NB4 (cell line): ENCODE measurements at places on chromosomes 5 and 9.

DNA sequence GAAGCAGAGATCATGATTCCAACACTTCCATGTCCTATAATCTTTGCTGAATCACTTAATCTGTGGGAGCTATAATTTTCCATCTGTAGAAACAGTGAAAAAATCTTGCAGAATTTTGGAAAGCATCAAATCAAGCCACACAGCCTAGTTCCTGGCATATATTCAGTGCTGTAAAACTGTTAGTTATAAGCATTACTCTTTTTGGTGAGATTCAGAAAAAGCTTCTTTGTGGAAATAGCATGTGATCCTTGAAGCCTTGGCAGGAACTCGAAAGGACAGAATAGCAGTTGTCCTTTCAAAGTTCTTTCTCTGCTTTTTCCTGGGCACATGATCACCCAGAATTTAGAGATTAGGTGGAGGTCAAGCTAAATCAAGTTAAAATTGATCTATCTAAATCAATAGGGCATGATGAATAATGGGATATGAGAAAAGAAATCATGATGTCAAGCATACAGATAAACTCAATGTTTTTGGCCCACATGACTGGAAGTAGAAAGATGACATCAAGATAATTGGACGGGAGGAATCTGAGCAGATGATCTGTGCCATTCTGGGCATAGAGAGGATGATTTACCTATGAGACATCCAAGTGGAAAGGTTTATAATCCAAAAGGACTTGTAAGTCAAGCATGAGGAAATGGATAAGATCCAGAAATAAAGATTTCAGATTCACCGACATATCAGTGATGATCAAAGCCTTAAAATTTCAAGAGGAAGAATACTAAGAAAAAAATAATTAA lies 73.1 kb downstream of the TMEM232 start:
- DNase-seq, result no peak

- peak; percentile 52 for DNase-seq
These were observed 76.1 kb downstream of the SHB start for GRCh38 chr9:37992924-37993349.

GRCh38 chr9:116008278-116008677 lies 145.3 kb upstream of the PAPPA start:
- no peak for DNase-seq

DNA sequence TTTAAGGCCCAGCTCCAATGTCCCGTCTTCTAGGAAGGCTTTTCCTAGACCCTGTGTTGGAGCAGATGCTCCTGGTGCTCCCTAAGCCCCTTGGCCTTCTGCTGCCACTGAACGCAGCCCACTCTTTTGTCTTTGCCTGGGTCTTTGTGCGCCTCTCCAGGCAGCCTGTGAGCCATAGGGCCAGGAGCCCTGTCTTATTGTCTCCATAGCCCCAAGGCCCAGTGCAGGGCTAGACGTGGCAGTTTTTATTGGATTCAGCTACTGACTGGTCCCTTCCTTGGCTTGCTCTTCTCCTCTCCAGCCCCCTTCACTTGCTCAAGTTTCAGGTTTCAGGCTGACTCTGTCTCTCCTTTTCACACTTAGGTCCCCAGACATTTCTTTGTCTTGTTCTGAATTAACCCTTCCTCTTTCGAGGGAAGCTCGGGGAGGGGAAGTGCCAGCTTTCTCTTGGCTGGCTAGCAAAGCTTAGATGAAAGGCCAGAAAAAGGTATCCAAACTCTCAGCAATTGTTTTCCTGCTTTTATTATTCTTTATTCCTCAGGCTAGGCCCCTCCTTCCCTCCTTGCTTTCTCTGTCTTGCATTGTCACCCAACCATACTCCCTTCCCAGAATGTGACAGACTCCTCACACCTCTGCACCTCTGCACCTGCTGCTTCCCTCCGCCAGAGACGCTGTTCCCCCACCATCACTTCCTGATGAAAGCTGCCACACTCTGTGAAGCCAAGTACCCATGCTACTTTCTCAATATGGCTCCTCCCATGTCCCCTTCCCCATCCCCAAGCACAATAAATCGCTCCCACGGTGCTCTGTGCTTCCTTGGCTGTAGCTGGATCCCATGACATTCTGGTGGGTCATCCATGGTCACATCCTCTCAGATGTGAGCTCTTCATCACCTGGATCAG lies 101.6 kb upstream of the CPEB4 start:
- peak; percentile 66 for DNase-seq

DNA sequence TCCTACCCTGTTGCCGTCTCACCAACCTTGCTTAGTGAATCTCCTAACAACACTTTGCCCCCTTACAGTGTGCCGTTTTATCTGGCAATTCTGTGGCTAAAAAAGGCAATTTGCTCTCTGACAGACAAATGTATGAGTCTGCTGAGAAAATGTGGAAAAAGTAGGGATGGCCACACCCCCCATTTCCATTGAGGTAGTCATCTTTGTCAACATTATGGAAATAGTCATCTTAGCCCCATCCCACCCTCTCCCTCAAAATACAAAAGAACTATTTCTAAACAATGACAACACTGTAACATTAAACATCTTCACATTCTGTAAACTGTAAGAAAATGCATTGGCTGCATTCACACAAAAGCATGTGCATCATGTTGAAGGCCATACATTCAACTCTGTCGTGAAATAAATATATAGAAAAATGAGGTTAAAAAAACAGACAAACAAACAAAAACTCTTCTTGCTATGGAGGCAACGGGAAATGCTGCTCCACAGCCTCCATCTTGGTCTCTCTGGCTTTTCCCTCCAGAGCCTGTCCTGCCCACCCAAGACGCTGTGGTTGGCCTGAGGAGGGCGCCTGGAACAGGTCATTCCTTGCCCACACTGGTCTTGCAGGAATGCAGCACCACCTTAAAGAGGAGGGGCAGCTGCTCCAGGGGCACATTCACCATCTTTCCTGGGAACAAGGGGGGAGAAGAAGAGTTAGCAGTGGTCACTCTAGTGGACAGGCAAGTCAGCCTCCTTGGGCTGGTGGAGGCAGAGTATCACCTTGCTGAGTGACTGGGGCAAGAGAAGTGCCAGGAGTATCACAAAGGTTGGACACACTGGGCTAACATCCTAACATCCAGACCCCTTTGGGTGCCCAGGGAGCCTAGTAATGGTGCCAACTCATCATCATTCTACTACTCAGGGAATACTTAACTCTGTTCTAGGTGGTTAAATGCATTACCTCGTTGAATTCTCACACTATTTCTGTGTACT lies 15.2 kb upstream of the NR5A1 start:
- DNase-seq, result no peak

DNA sequence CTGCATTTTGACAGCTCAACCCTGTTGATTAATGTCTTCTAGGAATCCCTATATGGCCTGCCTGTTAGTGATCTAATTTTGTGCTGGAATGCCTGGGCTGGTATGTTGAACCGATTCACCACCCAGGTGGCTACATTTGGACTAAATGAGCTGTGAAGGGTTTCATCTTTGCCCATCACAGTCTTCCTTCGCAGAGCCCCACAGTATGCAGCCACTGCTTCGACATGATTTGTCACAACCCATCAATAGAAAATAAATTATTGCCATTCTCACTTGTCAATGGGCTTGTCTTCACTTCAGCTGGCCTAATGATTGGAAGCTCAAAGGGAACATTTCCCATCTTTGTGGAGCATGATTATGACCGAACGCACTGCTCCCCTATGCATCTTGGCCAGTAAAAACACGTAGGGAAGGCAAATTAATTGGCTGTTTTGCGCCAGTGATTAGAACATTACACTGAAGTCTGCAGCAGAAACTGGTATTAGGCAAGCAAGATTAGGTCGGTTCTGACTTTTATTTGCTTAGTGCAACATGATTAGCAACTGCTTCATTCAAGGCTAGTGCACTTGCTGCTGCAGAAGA lies 408.5 kb downstream of the KIAA0825 start:
- no peak for DNase-seq

- no peak for DNase-seq
These were observed 202.6 kb downstream of the PIK3R1 start for GRCh38 chr5:68418201-68418600.

GRCh38 chr9:93223260-93224180 lies 39.6 kb downstream of the WNK2 start:
- DNase-seq, result no peak

DNA sequence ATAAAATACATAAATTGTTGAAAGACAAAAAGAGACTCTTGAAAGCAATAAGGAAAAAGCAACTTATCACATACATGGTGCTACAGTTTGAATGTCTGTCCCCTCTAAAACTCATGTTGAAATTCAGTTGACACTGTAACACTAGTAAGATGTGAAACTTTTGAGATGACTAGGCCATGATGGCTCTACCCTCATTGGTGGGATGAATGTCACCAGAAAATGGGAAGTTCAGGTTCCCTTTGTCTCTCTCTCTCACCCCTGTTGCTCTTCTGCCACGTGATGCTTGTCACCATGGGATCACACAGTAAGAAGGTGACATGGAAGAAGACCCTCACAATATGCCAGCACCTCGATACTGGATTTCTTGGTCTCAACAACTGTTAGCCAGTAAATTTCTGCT lies 50.3 kb upstream of the SPTLC1 start:
- DNase-seq, result peak; percentile 19

GRCh38 chr5:32278406-32278805 lies 34.3 kb downstream of the MTMR12 start:
- DNase-seq, result peak; percentile 59

- DNase-seq, result no peak
These were observed 127.0 kb downstream of the ADAMTS12 start for GRCh38 chr5:33764786-33765185.

DNA sequence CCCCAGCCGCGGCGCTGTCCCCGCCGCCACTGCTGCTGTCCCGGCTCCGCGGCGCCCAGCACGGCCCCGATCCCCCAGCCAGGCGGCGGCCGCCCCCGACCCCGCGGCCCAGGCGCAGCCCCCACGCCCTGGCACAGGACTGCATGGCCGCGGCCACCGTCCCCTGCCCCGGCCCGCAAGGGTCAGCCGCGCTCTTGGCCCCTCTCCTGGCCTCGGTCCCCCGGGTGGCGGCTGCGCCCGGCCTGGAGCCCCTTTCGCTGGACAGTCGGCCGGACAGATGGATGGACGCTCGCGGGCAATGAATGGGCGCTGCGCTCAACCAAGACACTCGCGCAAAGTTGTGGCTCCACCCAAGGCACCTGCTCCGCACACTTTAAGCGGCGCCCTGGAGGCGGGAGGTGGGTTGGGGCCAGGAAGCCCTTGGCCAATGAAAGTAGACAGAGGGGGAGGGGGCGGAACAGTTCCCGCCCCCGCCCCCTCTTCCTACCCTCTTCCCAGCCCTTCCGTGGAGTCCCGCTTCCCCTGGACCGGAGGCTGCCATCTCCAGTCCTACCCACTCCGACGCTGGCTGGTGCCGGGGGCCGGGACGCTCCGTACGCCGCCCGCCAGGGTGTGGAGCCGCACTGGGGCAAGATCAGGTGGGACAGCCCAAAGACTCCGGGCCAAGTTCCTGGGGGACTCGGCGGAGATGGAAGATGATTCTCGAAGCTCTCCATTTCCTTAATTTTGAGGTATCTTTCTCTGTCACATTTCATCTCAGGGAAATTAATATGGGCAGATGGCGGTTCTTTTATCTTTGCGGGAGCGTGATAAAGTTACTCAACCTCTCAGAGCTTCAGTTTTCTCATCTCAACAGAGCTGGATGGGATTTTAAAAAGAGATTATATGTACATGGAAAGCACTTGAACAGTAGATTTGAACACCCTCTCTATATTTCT lies at the start of gene GLDC:
GLDC (minus strand) TSS at position 375 of the 938 bp plus-strand sequence; CDS start at position 145, 230 bp downstream.
- no peak for DNase-seq

DNA sequence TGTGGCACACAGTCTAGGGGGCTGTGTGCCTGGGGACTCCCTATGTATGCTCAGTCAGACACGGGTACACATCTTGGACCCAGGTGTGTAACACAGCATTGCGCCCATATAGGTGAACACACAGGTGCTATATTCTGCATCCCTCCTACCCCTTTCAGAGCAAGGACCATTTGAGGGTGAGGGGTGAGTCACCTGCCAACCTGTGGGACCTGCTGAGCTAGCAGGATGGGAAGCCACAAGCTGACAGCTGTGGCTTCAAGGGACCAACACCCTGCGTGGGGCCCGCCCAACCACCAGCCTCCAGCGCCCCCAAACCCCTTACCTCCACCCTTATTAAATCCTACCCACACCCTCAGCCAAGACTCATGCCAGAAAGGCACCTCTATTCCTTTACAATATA lies 14.6 kb upstream of the AQP7 start:
- DNase-seq, result peak; percentile 4

DNA sequence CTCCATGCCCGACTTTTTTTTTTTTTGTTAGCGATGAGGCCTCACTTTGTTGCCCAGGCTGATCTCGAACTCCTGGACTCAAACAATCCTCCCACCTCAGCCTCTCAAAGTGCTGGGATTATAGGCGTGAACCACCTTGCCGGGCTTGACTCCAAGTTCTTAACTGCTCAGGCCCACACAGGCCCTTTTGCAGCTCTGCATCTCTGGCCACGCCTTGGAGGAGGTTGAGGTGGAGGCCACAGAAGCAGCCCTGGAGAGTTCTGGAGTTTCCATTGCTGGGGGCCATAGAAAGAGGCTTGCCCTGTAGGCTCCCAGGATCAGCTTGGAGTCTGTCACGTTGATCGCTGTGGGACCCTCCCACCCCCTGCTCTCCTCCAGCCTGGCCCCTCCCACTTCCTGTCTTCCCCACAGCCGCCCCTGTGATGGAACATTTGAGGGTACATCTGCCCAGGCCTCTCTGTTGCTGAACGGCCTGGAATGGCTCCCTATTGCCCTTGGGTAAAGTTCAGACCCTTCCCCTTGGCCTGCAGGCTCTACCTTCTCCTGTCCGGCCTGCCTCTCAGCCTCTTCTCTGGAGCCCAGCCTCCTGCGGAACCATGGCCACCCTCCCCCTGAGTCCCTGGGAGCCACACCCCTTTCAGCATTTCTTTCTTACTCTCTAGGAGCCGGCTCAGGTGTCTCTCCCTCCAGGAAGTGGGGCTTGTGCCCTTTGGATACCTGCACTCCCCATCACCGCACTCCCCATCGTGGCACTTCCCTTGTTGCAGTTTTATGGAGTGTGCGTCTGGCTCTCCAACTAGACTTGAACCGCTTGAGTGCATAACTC lies 30.4 kb upstream of the IER5L start:
- DNase-seq, result peak; percentile 33

DNA sequence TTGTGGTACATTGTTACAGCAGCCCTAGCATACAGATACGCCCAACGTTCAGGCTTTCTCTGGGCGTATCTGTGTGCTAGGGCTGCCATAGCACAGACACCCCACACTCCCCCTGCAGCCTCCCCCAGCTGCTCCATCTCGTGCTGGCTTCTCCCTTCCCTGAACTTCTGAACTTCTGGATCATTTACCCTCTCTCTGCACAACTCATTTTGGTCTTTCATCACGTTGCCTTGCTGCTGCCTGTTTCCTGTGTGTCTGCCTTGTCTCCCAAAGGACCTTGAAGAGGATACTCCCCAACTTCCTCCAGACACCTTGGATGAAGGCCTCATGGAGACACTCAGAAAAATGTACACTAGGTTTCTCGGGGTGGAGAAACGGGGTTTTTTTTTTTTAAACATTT lies 37.3 kb downstream of the SLIT3 start:
- DNase-seq, result no peak

GRCh38 chr9:111272581-111272980 lies 57.4 kb downstream of the OR2K2 start:
- DNase-seq, result no peak

- no peak for DNase-seq
These were observed 84.2 kb upstream of the PTPRD start for GRCh38 chr9:10697044-10697443.
